ENCODE measurements at places on chromosomes 1 and 21. TPM values are rescaled to one million over a fixed set of nuclear protein-coding genes. Genes with fewer than 3 reads are reported as not detected.

- DNase-seq = no peak
These were observed 775 bp upstream of the EFCAB14 start for GRCh38 chr1:46719689-46720088.

GRCh38 chr21:44670642-44671432 lies 4.1 kb upstream of the KRTAP12-2 start:
- DNase-seq = no peak

Gene SV2A
- 5.9 TPM for total RNA-seq

GRCh38 chr1:85328713-85329397 lies 52.4 kb upstream of the BCL10 start:
- DNase-seq = peak; percentile 80
